Left ventricle myocardium inferior (tissue), 1 donor: ENCODE measurements at places on chromosomes 5 and 9.
A peak's percentile ranks its signal among the peaks of the same experiment; 100 is the strongest.

DNA sequence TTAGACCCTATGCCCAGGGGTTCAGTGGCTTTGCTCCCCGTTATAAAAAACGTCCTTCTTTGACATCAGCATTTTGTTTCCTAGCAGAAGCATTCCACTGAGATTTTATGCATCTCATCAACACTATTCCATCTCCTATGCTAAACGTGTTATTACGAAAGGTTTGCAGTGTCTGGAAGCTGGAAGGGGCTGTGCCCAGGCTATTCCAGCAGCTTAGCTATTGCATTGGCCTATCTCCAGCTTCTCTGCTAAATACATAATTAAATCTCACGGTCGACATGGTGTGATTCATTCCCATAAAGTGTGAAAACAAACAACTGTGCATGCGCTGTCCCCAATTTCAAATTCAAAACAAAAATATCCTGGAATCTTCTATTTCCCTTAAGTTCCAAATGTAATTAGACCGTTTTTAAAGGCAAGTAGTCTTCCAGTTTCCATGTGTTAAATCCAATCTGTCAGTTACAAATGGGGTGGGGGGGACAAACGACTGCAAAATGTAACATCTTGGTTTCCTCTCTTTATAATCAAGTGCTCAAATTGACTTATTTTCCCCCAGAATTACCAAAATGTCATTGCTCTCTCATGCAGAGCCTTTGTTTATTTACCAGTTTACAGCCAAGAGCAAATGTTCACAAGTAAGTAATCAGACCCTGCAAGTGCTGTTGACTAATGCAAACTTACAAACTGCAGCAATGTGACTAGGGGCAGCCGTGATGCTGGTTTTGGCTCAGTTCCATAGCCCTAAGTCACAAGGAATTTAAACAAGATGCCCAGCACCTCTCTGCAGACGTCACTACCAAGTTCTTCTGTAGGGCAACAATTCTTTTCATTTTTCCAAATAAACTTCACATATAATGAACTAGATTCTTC, 212.3 kb upstream of the RORB start:
- no peaks in the 10 kb centered on the region for H3K4me1 ChIP-seq
- no peak overlapping the region for H3K4me3 ChIP-seq
- H3K27me3 ChIP-seq = no peaks in the 10 kb centered on the region
- no peak for DNase-seq
- H3K36me3 ChIP-seq = no peaks in the 10 kb centered on the region

- peaks cover 82% of the 10 kb centered on the region for H3K27me3 ChIP-seq
- no peak overlapping the region for H3K4me3 ChIP-seq
- DNase-seq = no peak
- H3K27ac ChIP-seq = no peak overlapping the region
- H3K36me3 ChIP-seq = peaks cover 4% of the 10 kb centered on the region
These were observed 11.4 kb downstream of the FOXE1 start for GRCh38 chr9:97864396-97864795.

- H3K27me3 ChIP-seq = no peaks in the 10 kb centered on the region
- H3K27ac ChIP-seq = no peak overlapping the region
- H3K36me3 ChIP-seq = no peaks in the 10 kb centered on the region
- no peak for DNase-seq
- peaks cover 7% of the 10 kb centered on the region for H3K4me1 ChIP-seq
These were observed 141.4 kb downstream of the TMEM38B start for GRCh38 chr9:105835721-105836120.

GRCh38 chr9:135961811-135962695, 880 bp upstream of the UBAC1 start:
- peak overlapping the region; percentile 85 for H3K4me3 ChIP-seq
- DNase-seq = no peak
- H3K27me3 ChIP-seq = no peaks in the 10 kb centered on the region
- H3K36me3 ChIP-seq = no peaks in the 10 kb centered on the region
- peak overlapping the region; percentile 34 for H3K27ac ChIP-seq

GRCh38 chr9:127927201-127927987, 3.2 kb downstream of the PIP5KL1 start:
- no peak overlapping the region for H3K27ac ChIP-seq
- no peaks in the 10 kb centered on the region for H3K36me3 ChIP-seq
- peak overlapping the region; percentile 34 for H3K4me3 ChIP-seq
- peaks cover 37% of the 10 kb centered on the region for H3K4me1 ChIP-seq
- H3K27me3 ChIP-seq = peaks cover 68% of the 10 kb centered on the region

DNA sequence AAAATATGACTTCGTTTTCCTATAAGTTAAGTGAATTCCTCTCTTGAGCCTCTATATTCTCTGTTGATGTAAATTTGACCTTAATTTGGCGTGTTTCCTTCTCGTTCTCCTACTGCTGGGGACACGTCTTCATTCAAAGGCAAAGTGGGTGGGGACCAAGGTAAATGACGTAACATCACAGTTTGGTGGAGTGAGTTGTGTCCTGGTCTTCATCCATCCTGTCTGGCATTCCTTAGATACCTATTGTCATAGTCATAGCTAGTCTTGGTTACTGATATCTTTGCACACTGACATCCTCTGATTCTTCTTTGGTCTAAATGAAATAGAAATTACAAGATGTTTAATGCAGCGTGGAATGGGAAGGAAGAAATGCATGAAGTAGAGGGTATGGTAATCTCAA, 108.5 kb downstream of the NNT start:
- peaks cover 9% of the 10 kb centered on the region for H3K36me3 ChIP-seq
- H3K27me3 ChIP-seq = no peaks in the 10 kb centered on the region
- H3K4me3 ChIP-seq = no peak overlapping the region
- H3K27ac ChIP-seq = no peak overlapping the region
- H3K4me1 ChIP-seq = peaks cover 5% of the 10 kb centered on the region
- no peak for DNase-seq

GRCh38 chr5:66993448-66993847, 203.2 kb downstream of the CD180 start:
- H3K36me3 ChIP-seq = no peaks in the 10 kb centered on the region
- H3K4me3 ChIP-seq = no peak overlapping the region
- no peaks in the 10 kb centered on the region for H3K27me3 ChIP-seq
- DNase-seq = no peak
- peaks cover 10% of the 10 kb centered on the region for H3K4me1 ChIP-seq
